ENCODE measurements at places on chromosomes 7 and 10.

DNA sequence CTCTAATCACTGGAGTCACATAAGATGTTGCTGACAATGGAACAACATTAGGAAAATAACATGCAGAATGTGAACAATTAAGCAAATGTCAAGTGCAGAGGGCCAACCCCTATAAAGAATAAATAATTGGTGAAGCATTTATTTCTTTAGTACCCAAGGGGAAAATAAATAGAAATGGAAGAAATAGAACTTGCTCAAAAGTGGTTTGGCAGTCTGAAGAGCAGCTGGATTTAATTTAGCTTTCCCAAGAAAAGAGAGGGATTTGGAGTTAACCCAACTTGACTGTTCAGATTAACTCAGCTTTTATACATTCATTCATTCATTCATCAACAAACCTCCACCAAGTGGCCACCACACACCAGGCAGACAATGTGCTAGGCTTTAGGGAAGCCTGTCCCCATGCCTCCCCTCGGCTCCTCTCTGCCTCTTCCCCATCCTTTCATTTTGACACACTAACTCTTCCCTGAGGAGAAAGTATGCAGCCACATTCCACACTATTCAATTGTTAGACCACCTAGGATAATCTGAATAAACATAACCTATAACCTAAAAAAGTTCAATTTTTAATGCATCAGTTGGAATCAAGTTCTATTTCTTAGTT lies 295.5 kb downstream of the AHR start:
- no peak for DNase-seq

GRCh38 chr10:85036661-85037060 lies 708.3 kb downstream of the CCSER2 start:
- DNase-seq: no peak

DNA sequence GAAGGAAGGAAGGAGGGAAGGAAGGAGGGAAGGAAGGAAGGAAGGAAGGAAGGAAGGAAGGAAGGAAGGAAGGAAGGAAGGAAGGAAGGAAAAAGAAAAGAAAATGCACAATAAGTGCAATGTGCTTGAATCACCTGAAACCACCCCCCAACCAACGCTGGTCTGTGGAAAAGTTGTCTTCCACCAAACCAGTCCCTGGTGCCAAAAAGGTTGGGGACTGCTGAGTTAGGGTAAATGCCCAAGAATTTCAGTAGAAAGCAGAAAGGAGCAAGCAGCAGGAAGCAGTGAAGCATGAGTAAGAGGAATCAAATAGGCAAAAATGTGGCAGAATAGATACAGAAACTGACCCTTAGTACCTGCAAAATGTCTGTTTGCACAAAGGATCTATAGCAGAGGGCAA lies 137.2 kb downstream of the JCAD start:
- no peak for DNase-seq

DNA sequence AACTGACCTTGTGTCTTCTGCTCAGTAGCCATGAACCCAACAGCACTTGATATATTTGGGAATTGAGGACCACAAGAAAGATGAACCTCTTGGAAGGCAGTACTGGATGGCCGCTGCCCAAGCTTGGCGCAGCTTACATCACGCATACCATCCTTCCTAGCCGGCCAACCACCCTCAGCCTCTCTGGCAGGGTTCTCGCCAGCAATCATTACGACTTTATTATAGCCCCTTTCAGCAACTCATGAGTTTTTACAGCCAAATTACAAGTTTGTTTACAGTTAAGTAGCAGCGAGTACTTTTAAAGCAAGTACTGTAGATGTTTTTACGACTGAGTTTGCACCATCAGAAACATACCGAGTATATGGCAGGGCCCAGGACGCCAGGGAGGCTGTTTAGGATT lies 769.1 kb downstream of the SUGCT start:
- DNase-seq: no peak

DNA sequence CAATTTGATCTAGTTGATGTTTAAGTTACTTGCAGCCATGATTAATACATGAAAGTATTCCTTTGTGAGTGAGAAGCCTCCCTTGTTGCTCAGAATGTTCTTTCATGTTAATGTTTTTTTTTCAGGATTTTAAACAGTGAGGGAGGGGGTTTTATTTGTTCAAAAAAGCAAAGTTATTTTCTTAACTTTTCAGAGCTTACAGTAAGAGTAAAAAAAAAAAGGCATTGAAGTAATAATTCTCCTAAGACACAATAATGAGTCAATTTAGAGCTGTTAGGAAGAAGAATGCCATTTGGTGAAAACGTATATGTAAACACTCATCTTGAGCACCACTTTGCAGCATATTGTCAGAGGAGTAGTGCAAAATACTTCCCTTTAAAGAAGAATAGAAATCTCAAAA lies 105.8 kb downstream of the SEMA3A start:
- DNase-seq: no peak

DNA sequence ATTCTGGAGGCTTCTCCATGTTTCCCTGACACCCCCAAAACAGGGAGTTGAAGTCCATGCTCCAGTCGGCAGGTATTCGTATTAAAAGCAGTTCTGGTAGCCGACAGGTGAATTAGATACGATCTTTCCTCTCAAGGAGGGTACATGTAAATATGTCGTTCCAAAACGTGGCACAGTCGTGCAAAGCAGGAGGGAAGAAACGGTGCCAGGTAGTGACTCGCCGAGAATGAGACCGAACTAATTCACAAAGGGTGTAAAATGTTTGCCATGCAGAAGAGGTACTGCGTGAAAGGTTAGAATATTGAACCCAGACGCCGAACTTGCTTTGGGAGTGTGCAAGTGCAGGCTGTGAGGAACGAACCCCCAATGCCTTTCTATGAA lies 483 bp downstream of the EDRF1 start:
- no peak for DNase-seq

GRCh38 chr7:40474790-40475680 lies 340.2 kb downstream of the SUGCT start:
- no peak for DNase-seq

DNA sequence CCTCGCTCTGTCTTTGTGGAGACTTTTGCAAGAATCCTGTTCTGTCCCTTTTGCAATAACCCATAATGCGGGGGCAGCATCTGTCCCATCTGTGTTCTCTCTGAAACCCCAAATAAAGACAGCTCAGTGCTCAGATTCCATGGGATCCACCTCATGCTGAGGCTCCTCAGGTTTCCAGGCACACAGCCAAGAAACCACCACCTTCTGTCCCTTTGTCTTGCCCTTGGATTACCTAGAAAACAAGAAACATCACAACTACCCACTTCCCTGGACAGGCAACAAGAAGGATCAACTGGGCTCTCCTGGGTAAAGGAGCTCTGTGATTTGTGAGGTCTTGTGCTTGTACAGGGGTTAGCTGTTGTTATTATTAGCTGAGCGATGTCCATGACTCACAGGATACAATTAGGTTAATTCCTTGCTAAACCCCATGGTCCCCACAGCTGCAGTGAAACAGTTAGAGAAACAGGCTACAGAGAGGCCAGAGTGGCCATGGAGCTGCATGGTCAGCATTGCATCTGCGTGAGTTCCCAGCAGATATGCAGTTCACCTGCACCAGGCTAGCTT lies 50.2 kb downstream of the CXCL12 start:
- no peak for DNase-seq

DNA sequence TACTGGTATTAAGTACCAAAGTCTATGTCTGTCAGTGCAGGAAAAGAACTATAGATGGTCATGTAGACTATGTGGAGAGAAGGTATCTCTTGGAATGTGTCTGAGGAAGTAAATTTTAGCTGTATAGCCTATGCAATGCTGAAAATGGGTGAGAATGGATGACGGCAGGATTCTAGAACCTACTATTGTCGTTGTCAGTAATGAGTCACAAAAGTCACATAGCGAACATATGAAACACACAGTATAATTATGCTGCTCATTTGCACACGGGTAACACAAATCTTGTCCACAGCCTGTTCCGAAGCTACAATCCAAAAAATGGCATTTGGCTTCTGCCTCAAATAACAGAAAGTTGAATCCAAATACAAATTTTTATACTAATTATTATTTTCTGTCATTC lies 33.6 kb upstream of the KMT2E start:
- no peak for DNase-seq

DNA sequence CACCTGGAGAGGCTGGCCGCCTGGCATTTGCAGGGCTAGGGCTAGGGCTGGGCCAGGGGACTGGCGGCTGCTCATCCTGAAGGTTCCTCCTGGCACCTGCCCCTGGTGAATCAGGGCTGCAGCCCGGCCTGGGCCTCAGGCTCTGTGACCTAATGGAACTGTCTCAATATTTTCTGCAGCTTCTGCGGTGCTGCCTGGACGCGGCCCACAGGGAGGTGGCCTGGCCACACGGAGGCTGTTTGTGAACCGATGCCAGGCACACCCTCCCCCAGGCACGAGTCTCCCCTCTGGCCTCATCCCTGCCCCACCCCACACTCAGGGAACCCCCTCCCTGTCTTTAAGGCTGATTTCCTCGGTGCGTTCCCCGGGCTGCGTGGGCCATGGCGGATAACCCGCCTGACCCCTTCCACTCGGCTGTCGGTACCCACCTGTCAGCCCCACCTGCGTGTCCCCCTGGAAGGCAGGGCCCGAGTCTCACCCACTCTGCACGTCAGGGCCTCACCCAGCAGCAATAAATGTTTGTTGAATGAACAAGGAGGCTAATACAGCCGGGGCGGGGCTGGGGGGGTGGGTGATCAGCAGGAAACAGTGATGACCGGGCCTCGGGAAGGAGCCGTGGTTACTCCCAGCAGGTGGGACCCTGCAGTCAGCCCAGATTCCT lies 54.5 kb upstream of the DNAJB6 start:
- no peak for DNase-seq

- no peak for DNase-seq
Measured at GRCh38 chr10:34707656-34708055, 107.4 kb downstream of the PARD3 start.

GRCh38 chr10:78869508-78870454 lies 199.0 kb upstream of the ZMIZ1 start:
- DNase-seq: no peak

GRCh38 chr7:19665399-19666008 lies 43.3 kb downstream of the POLR1F start:
- peak; percentile 26 for DNase-seq

DNA sequence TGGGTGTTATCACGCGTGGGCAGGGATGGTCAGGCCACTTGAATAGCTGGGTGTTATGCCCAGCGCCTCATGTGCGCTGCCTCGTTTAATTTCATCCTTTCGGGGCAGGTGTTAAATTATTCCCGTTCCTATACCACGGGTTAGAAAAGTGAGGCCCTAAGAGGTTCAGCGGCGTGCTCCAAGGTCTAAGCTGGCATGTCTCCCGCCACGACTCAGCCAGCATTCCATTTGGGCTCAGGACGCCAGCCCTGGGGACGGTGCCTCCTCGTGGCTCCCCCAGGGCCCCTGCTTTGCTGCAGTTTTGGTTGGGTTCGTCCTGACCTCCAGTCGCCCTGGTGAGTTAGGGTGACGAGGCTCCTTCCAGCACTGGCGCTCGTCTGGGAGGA lies 124.5 kb downstream of the TRRAP start:
- no peak for DNase-seq

DNA sequence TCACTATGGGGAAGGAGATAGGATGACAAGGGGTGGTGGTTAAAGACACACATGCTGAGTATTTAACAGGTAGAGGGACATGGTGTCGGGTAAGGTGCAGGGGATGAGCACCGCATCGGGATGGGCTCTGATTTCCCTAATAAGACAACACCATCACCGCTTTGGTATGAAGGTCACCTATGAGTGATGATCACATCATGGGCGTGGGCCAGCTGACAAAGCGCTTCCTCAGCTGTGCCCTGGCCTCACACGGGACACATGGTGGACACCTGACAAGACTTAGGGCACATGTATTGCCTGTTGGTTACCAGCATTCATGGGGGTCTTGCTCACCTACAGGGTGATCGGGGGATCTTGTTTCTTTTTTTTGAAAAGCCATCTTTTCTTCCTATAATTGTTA lies 12.8 kb downstream of the C7orf57 start:
- no peak for DNase-seq

GRCh38 chr10:103181244-103181643 lies 11.8 kb downstream of the NT5C2 start:
- no peak for DNase-seq

DNA sequence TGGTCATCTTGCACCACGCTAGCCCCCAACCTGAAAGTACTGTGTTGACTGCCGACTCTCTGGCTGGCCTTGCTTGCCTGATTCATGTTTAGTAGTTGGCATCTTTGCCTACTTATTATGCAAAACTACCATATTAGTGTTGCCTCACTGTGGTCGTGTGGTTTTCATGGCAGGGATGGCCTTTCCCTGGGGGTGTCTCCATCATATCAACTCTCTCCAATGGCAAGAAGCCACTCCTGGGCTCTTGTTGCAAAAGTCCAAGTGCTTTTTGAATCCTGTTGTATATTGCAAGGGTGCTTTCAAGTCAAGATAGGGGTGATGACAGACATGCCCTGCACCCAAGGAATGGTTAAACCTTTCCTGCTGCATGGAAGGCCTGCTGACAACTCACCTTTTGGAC lies 39.4 kb downstream of the ABLIM1 start:
- DNase-seq: no peak

DNA sequence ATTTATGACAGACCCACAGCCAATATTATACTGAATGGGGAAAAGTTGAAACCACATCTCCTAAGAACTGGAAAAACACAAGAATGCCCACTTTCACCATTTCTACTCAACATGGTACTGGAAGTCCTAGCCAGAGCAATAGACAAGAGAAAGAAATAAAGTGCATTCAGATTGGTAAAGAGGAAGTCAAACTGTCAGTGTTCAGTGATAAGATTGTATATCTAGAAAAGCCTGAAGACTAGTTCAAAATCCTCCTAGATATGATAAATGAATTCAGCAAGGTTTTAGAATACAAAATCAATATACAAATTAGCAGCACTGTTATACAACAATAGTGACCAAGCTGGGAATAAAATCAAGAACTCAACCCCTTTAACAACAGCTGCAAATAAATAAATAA lies 6.9 kb upstream of the ZNF138 start:
- no peak for DNase-seq

DNA sequence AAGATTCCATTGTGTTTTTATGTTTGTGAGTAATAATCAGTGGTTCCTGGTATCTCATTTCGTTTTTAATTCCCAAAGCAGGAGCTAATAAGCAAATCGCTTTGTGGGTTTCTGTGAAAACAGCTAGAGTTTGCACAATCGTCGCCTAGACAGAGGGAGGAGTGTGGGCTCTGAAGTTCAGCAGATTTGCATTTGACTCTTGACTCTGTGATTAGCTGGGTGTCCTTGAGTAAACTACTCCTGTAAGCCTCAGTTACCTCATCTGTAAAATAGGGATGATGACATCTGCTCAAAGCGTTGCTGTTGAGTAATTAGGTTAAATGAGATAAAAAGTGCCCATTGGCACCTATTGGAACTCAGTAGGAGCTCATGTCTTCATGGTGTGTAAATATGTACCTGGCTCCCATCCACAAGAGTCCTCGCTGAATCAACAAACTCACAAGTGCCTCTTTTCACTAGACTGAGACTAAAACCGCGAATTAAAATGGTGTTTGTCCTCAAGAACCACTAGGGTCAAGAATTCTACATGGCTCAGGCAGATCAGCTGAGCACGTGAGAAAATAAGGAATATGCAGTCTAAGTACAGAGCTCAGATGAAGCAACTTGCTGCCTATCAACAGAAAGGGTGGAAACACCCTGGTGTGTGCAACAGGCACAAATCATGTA lies 385.8 kb upstream of the C7orf33 start:
- DNase-seq: peak; percentile 67

GRCh38 chr10:129192344-129193128 lies 274.5 kb upstream of the MGMT start:
- DNase-seq: no peak

Measured in NCI-H748 treated with DMSO at 0.1 percent for 48 hours (cell line).